ENCODE measurements at places on chromosomes 5 and 9. TPM values are rescaled to one million over a fixed set of nuclear protein-coding genes. Genes with fewer than 3 reads are reported as not detected.

The KIF2A gene
- 33.8 TPM for total RNA-seq

The SMIM32 gene
- total RNA-seq: not detected

The PAPPA gene
- total RNA-seq: 2.1 TPM

The GADD45G gene
- 44.0 TPM for total RNA-seq

The AIF1L gene
- total RNA-seq: 9.1 TPM

The KLF9 gene
- 209 TPM for total RNA-seq

Data from esophagus muscularis mucosa (tissue), 4 donors.